ENCODE measurements at places on chromosomes 2 and 18.

GRCh38 chr2:230666885-230667712 lies 45.5 kb upstream of the CAB39 start:
- peak; percentile 33 for DNase-seq

DNA sequence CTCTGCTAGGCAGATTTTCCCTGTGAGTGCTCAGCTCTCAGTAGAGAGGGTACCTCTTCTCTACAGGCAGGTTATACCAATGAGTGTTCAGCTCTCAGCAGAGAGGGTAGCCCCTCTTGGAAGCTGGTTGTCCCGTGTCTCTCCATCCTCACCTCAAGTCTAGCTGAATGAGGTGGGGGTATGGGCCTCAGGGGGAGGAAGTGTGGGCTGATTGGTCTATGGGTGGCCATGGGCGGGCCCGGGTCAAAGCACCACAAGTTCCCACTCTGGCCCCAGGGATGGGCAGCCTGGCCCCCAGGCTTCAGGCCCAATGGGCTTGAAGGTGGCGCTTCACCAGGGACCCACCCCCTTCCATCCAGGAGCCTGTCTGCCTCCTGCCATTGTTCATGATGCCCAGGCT lies 17.0 kb upstream of the MBD2 start:
- DNase-seq = no peak

DNA sequence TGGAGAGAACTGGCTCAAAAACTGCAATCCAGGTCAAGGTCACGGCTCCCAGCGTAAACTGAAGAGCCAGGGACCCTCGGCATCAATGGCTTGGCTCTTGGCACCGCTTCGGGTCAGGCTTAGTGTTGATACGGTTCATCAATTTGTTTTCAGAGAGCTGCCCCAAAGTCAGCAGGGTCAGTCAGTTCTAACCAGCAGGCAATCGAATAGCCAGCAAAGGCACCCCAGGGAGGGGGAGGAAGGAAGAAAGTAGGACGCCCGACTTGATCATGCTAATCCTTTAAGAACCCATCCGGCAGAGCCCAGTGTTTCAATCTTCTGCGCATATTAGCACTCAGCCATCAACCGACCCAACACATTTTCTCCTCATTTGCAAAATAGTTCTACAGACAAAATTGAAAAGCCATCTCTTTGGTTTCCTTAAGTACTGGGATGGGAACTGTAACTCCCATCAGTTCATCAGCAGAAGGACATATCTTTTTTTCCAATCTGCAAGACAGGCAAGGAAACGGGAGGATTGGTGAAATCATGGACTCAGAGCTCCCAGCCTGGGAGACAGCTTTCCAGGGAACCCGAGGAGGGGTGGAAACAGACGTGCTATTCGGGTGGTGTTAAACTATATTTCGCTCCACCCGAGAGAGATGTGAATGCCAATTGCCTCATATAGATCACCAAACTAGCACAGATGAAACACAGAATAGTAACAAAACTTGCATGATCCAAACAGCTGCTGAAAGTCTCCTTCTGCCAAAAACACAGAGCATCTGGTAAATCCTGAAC lies 40.7 kb upstream of the CABLES1 start:
- DNase-seq = no peak

GRCh38 chr2:133229974-133230373 lies 338.3 kb downstream of the NCKAP5 start:
- no peak for DNase-seq

DNA sequence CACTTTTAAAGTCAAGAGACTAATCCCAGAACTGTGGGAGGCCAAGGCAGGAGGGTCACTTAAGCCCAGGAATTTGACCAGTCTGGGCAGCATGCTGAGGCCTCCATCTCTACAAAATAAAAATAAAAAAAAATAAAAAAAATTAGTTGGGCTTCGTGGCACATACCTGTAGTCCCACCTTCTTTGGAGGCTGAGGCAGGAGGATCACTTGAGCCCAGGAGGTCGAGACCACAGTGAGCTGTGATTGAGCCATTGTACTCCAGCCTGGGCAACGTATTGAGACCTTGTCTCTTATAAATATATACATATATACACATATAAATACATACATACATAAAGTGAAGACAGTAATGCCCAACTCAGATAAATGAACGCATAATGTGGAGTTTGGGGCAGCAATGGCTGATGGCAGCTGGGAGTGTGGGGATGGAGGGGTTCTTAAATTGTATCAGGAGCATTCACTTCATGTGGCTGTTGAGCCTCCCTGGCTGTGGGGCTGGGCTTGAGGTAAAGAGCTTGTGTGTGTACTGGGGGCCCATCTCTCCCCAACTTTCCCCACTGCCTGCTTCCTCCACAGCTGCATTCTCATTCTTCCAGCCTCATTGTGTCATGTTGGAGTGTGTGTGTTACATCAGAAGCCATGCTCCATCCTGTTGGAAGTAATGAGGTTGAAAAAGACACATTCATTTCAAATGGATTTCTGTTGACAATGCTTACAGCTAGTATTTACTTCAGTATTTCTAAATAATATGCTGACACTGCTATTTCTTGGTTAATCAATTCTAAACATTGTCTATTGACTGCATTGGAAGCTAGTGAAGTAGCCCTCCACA lies 96.5 kb upstream of the HS6ST1 start:
- DNase-seq = no peak

- DNase-seq = peak; percentile 16
Observed at GRCh38 chr2:241558532-241559322, at the start of gene BOK. TSS of gene BOK (plus strand) at chr2:241558745. CDS start at chr2:241559484, 739 bp downstream.

- no peak for DNase-seq
Observed at GRCh38 chr2:107202962-107203591, 317.1 kb upstream of the ST6GAL2 start.

GRCh38 chr2:239674981-239675825 lies 274.4 kb upstream of the HDAC4 start:
- DNase-seq = no peak

GRCh38 chr18:42394238-42394637 lies 439.2 kb downstream of the PIK3C3 start:
- no peak for DNase-seq

DNA sequence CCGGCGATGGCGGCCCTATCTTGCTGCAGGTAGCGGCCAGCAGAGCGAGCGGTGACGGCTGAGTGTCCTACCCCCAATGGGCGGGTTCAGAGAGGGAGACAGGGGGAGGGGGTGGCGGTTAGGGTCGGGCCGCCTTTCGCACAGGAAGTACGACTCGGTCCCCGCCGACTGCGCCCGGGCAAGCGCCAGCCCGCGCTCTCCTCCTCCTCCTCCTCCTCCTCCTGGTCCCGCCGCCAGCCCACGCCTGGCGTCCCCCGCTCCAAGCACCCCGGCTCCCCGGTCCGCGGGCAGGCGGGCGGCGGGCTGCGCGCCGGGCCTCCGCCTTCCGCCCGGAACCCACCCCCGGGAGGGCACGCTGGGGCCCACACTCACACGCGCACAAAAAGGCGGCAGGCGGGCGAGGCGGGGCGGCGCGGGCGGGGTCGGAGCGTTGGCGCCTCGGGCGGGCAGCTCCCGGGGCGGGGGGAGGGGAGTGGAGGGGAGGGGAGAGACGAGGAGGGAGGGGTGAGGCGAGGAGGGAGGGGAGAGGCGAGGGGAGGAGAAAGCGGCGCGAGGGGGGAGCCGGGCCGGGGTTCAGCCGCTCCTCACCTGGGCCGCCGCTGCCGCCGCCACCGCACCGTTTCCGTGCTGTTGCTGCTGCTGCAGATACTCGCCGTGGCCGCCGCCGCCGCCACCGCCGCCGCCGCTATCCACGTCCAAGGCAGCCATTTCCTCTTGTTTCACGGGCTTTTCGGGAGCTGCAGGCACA lies 1.2 kb downstream of the SP3 start:
- DNase-seq = peak; percentile 96

GRCh38 chr18:60311676-60312360 lies 60.8 kb downstream of the MC4R start:
- no peak for DNase-seq

DNA sequence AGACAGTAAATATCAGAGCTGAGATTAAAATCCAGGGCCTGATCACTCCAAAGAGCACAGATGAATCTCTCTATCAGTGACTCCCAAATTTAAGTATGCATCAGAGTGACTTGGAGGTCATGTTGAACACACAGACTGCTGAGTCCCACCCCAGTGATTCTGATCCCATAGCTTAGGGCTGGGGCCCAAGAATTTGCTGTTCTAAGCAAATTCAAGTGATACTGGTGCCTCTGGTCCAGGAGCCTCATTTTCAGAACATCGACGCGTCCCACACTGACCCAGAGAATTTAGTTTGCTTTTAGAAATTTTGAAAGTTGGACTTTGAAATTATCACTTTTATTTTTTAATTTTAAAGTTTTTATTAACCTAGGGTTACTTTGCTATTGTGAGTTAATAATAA lies 72.7 kb upstream of the NETO1 start:
- no peak for DNase-seq
